Germinal center (tissue), 1 donor: ENCODE measurements at places on chromosomes 5 and 9.

DNA sequence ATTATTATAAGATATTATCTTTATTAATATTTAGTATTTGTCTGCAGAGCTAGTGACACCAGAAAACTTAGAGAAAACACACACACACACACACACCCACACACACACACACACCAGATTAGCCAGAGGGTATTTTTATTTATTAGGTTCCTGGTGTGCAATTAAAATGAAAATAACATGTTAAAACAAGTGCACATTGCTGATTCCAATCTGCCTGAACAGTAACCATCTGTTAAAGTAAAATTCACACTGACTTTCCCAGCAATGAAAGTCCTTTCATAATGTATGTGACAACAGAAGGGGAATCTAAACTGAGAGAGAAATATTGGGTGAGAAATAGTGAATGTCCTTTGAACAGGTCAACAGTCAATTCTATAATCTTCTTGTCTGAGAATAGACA, 2323.5 kb upstream of the ACO1 start:
- DNase-seq, result no peak

GRCh38 chr9:9117866-9118265, 1318.3 kb upstream of the DMAC1 start:
- DNase-seq, result no peak

GRCh38 chr9:74122661-74123060, 374.5 kb upstream of the RORB start:
- no peak for DNase-seq

DNA sequence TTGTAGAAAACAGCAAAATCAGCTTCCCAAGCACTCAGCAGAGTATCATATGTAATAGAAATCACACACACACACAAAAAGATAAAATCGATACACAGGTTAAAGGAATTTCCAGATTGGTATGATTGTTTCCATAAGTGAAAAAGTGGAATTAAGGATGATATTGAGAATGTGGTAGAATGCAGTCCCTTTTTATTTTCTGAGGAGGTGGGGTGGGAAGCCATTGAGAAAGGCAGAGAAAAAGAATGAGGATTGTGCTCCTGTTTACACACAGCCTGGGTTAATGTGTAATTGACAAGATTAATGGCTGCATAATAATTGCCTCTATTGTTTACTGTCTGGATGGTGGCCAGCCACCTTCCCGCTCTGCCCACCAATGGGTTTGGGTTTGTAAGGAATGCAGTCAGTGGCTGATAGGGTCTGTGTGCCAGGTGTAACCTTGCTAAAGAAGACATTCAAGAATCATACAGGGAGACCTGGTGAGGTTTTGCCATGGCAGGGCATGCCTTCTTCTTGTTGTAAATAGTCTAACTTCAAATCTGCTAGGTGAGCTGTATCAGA, 177.2 kb upstream of the MAP3K1 start:
- no peak for DNase-seq

DNA sequence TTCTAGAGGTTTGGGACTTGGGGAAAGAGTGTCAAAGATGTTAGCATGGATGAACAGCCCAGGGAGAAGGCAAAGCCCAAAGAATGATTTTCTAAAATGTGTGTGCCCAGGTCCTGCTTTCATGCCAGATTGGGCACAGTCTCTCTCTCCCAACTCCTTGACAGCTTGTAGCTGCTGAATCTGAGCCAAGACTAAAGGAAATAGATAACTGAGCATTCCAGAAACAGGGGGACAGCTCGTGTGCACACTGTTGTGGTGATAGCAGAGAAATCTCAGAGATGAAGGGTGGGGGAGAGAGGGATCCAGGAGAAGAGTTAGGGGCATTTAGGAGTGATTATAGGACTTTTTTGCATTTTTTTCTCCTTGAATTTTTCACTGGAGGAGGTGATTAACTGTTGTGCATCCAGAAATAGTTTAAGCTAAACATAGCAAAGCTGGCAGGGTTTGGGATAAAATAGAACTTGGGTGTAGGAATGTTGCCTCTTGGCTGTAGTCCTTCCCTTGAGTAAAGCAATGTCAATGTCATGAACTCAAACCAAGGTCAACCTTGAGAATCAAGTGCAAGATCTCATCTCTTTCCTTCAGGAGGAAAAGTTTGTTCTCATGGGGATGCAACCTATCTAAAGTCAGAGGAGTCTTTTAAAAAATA, 245.9 kb downstream of the SH3GL2 start:
- no peak for DNase-seq

- DNase-seq, result no peak
Observed at GRCh38 chr9:94449486-94449885, 105.4 kb upstream of the PCAT7 start.

- DNase-seq, result no peak
Observed at GRCh38 chr9:70498866-70499265, 84.4 kb upstream of the KLF9 start.

GRCh38 chr5:88954511-88954910, 71.5 kb upstream of the MEF2C start:
- no peak for DNase-seq

GRCh38 chr5:51889703-51890102, 506.5 kb downstream of the ISL1 start:
- DNase-seq, result no peak

- no peak for DNase-seq
Observed at GRCh38 chr9:70586476-70586875, 172.0 kb upstream of the KLF9 start.

- no peak for DNase-seq
Observed at GRCh38 chr5:96975656-96976055, 39.8 kb downstream of the LNPEP start.

DNA sequence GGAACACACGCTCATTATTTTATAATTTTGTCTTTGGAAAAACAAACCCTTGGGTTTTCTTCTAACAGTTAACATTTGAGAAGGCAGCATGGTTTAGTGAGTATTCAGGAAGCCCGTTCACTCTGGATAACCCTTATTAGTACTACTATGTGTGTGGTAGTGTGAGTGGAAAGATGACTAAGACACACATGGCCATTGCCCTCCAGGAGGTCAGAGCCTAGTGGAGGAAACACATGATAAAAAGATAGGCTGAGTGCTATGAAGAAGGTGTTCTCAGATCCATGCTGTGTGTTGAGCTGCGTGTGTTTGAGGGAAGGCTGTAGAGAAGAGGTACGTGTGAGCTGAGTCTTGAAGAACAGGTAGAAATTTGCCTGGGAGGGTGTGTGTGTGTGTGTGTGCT, 8.4 kb downstream of the C5orf47 start:
- DNase-seq, result no peak

DNA sequence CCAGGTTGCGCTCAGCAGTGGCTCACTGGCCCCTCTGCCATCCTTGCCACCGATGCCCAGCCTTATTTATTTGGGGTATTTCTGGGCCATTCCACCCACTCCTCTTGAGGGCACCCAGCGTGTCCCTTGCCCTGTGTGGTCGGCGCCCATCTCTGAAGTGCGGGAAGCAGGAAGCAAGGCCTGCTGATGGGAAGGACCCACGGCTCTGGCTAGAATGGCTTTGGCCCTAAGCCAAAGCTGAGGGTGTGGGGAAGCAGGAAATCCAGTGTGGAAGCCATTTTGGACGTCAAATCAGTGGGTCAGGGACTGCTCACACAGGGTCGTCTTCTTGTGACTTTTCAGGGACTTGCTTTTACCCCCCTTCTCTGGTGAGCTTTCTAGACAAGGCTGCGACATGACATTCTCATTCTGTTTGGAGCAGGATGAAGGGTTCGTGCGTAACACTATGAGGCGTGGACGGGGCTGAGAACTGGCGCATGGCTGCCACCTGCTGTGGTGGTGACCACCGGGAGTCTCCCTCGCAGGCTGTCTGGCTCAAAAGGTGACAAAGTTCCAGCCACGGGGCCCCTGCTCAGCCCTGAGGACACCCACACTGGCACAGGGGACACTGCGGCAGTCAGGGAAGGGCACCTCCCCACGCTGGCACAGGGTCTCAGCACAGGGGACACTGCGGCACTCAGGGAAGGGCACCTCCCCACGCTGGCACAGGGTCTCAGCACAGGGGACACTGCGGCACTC, 50.7 kb upstream of the NKD2 start:
- DNase-seq, result no peak

DNA sequence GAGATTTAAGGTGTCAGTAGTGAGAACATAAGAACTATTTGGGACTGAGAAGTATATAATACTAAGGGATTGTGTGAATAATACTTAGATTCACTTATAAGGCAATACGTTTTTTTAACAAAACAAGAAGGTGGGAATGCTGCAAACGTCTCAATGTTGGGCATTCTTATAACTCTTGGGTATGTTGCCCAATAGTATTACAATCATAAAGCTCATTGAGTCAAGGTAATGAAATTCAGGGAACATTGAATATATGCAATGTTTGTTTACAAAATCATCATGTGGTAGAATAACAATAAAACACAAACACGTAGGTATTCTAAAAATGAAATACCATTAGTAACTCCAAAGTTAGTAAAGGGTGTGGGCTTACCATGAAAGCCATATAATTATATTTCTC, 400.7 kb downstream of the KIAA0825 start:
- DNase-seq, result no peak

- no peak for DNase-seq
Observed at GRCh38 chr5:76391014-76391413, 12.1 kb upstream of the IQGAP2 start.

- DNase-seq, result no peak
Observed at GRCh38 chr5:36637101-36637500, 30.7 kb downstream of the SLC1A3 start.

DNA sequence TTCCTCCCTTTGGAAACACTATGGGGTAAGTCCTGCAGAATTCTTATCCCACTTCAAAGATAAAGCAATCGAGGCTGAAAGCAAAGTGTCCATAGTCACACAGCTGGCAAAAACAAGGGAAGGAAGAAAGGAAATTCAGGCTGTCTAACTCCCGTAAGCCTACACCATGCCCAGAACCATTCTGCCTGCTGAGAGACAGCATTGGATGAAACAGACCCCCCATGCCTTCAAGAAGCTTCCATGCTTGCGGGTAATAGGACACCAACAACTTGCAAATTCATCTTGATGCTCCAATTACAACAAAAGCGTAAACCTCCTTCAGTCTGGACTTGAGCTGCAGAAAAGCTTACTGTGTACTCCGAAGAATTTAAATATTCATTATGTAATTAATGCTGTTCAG, 181.1 kb upstream of the WWC1 start:
- no peak for DNase-seq

- DNase-seq, result no peak
Observed at GRCh38 chr9:16542290-16542689, 328.2 kb downstream of the BNC2 start.

- DNase-seq, result no peak
Observed at GRCh38 chr5:54705994-54706653, 188.6 kb downstream of the SNX18 start.

DNA sequence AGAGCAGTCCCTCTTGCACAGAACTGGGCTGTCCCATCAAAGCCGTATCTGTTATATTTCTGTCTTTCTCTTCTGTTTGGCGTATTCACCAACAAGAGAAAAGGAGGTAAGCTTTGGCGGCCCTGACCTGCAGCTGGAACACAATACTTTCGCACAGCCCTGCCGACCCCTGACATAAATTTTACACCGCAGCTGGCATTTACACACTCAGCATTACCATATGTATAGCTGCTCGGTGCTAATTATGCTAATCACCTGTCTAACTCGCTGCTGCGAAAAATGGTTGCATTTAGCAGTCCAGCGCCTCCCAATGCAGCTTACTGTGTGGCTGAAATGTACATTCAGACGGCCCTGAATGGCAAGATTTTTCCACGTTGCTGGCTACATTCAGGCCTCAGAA, 20.8 kb downstream of the PTCH1 start:
- no peak for DNase-seq

- DNase-seq, result no peak
Observed at GRCh38 chr5:81749192-81749560, 1.7 kb downstream of the SSBP2 start.

DNA sequence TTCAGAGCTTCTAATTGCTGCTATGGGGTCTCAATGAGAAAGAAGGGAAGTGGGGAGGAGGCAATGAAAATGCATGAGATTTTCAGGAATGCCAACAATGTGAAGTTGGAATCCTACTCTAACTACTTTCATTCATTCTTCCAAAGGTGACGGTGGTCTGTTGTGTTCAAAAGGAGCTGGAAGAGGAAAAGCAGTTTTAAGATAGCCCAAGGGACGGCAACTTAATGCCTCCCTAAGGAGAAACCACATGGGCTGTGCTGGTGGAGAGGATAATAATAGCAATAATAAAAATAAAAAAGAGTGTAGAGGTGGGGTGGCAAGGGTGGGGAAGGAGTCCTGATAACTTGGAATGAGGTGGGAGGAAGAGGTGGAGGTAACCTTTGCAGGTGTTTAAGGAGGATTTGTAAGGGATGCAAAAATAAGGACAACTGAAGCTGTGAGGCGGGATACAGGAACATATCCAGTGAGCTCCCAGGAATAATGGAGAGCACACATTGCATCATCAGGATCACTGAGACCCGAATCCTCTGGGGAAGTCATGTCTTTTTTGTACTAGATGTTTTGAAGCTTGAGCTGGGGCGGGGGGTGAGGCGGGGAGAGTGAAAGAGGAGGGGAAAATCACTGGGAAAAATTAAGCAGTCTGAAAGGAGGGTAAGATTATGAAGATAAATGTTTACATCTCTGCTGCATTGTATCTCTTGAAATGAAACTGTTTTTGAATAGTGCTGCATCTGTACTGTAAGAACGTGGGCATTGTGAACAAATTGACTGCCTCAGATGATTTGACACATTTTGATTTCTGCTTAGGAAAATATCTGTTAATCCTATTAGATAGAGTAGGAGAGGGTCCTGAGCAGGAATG, 120.1 kb upstream of the TMEM161B start:
- no peak for DNase-seq

- DNase-seq, result no peak
Observed at GRCh38 chr5:174501461-174502069, 222.8 kb upstream of the MSX2 start.

GRCh38 chr5:87074934-87075541, 192.6 kb upstream of the RASA1 start:
- DNase-seq, result no peak

DNA sequence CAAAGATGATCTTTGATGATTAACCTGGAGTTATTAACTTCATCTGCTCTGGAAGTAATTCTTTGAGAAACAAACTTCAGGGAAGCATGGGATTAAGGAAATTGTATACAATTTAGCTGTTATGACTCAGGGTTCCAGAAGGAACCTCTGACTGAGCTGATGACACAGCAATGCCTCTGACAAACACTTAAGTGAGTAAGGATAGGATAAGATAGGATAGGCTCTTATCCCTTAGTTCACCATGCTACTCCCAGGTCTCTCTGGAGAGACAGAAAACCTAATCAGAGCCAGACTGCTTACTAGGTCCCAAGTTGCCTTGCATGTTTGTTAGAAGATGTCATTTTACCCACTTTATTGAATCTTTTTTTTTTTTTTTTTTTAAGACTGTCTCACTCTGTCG, 12.6 kb upstream of the TMEM38B start:
- DNase-seq, result no peak

- DNase-seq, result no peak
Observed at GRCh38 chr5:128949847-128950546, 15.3 kb upstream of the SLC27A6 start.
